Breast epithelium (tissue), 4 donors: ENCODE measurements at places on chromosomes 1 and 21.

DNA sequence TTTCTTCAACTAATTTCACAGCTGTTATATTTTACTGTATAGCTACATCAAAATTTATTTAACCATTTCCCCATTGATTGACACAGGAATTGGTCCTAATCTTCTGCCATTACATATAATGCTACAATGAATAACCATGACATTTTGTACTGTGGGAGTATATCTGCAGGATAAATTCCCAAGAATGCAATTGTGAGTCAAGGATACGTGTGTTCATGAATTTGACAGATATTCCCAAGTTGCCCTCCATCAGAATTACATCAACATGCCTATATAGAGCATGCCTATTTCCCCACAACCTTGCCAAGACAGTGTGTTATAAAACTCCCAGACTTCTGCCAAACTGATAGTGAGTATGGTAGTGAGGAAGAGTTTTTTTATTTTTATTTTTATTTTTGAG is 2.7 kb upstream of the TIE1 start:
- no peaks in the 10 kb centered on the region for H3K27me3 ChIP-seq
- no peak overlapping the region for H3K27ac ChIP-seq
- no peaks in the 10 kb centered on the region for H3K36me3 ChIP-seq
- H3K4me1 ChIP-seq = peaks cover 11% of the 10 kb centered on the region
- DNase-seq = no peak
- no peak overlapping the region for H3K4me3 ChIP-seq

DNA sequence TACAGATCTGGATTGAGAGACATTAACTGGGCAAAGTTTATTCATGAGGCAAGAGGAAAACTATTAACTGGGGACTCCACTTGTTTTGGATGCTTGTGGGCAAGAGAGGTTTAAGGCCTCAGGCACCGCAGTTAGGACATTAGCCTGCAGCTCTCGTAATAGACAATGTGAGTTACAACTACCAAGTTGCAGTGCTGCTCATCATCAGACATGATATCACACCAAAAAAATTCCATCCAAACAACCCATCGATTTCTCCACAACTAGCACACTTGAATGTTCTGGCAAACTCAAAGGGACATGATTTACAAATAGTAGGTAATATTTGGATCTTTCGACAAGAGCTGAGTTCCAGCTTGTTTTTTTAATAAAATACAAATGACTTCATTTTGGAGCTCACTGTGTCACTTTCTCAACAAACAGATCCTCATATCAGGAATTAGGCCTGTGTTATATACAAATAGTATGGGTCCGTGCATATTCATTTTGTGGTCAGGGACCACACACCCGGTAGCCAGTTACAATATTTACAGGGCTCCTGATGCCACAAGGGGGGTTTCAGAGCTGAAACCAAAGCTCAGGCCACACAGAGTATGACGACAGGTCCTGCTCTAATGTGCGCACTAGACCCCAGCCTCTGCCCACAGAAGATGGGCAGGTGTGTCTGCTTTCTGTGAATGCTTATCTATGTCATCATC is 128.0 kb downstream of the TGFBR3 start:
- H3K27ac ChIP-seq = peak overlapping the region; percentile 81
- H3K4me3 ChIP-seq = no peak overlapping the region
- peak; percentile 50 for DNase-seq
- H3K27me3 ChIP-seq = no peaks in the 10 kb centered on the region
- peaks cover 8% of the 10 kb centered on the region for H3K4me1 ChIP-seq
- no peaks in the 10 kb centered on the region for H3K36me3 ChIP-seq

GRCh38 chr1:206935491-206936067 is 10.7 kb downstream of the PIGR start:
- H3K36me3 ChIP-seq = no peaks in the 10 kb centered on the region
- DNase-seq = no peak
- H3K27ac ChIP-seq = no peak overlapping the region
- no peaks in the 10 kb centered on the region for H3K27me3 ChIP-seq
- H3K4me1 ChIP-seq = no peaks in the 10 kb centered on the region

DNA sequence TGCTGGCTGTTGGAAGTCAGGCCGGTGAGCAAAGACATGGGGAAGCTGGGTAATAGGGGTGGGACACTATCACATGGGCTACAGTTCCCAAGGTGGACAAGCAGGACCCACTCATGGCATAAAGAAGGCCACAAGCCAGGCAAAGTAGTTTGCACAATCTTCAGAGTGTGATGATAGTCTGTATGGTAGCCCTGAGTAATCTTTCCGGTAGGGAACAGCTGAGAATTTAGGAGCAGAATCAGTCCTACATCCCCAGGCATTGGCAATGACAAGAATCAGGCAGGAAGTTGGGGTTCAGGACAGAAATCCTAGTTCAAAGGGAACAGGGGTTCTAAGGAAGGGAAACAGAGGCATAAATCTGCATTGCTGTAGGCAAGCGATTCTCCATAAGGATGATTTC is 23.9 kb upstream of the SPATA6 start:
- H3K27ac ChIP-seq = peak overlapping the region; percentile 62
- H3K27me3 ChIP-seq = no peaks in the 10 kb centered on the region
- no peaks in the 10 kb centered on the region for H3K4me1 ChIP-seq
- no peak for DNase-seq
- no peak overlapping the region for H3K4me3 ChIP-seq

GRCh38 chr1:118934706-118935105 is 53.4 kb downstream of the TBX15 start:
- no peaks in the 10 kb centered on the region for H3K27me3 ChIP-seq
- H3K36me3 ChIP-seq = no peaks in the 10 kb centered on the region
- no peak overlapping the region for H3K4me3 ChIP-seq
- no peaks in the 10 kb centered on the region for H3K4me1 ChIP-seq
- H3K27ac ChIP-seq = no peak overlapping the region

DNA sequence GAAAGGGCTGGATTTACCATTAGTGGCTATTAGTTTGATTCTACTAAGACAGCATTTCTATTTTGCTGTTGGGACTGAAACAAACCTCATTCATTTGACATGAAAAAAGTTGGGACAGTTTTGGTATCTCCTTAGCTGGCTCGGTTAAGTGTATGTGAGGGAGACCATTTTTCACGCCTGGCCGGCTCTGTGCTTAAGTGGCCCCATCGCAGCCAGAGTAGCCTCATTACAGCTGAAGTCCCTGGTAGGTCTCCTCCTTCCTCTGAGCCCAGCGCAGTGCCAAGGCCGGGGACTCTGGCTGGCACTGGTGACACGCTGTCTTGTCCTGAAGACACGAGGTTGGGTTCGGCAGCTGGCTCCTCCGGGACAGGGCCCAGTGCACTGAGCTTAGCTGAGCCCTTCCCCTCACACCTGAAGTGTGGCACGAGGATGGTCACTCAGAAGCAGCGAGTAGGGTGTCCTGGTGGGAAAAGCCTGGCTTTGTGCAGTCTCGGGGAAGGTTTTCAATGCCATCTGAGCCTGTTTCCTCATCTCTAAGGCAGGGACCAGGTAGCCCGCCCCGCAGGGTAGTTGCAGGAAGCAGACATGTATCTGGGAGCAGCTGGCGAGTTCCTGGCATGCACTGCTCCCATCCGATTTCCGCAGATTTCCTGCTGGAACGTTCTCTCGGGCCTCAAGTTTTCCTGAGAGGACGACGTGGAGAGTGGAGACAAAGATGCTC is 196.5 kb downstream of the DYRK1A start:
- DNase-seq = no peak
- peak overlapping the region; percentile 68 for H3K4me3 ChIP-seq
- H3K4me1 ChIP-seq = peaks cover 7% of the 10 kb centered on the region
- no peaks in the 10 kb centered on the region for H3K36me3 ChIP-seq
- no peaks in the 10 kb centered on the region for H3K27me3 ChIP-seq

- H3K4me1 ChIP-seq = no peaks in the 10 kb centered on the region
- no peak overlapping the region for H3K4me3 ChIP-seq
- no peaks in the 10 kb centered on the region for H3K27me3 ChIP-seq
- no peak for DNase-seq
These were observed 61.3 kb downstream of the CDK18 start for GRCh38 chr1:205565799-205566198.

- no peaks in the 10 kb centered on the region for H3K27me3 ChIP-seq
- no peak for DNase-seq
- H3K4me3 ChIP-seq = peak overlapping the region; percentile 12
- H3K36me3 ChIP-seq = no peaks in the 10 kb centered on the region
- peaks cover 14% of the 10 kb centered on the region for H3K4me1 ChIP-seq
- peak overlapping the region; percentile 84 for H3K27ac ChIP-seq
These were observed 177.0 kb downstream of the CLIC6 start for GRCh38 chr21:34845521-34846451.

DNA sequence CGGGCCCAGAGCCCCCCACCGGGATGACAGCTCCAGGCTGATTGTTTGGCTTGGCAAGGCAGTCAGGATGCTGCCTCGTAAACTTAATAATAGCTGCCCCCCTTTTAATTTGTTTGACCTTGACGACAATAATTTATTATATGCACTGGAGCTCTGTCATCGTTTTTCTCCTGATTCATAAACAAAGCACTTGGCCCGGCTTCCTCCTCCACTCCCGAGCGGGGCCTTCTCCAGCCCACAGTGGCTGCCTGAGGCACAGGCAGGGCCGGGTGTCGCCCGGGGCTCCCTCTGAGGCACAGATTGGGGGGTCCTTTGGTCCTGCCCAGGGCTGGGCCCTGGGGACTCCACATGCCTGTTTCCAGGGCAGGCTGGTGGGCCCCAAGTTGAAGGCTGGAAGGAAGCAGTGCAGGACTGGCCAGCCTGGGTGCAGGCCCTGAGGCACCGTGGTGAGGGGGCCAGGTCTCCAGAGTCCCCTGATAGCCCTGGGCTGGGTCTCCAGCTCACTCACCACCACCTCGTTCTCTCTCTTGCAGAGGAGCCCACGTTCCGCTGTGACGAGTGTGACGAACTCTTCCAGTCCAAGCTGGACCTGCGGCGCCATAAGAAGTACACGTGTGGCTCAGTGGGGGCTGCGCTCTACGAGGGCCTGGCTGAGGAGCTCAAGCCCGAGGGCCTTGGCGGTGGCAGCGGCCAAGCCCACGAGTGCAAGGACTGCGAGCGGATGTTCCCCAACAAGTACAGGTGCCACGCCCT is 52.0 kb upstream of the ARHGEF16 start:
- no peaks in the 10 kb centered on the region for H3K4me1 ChIP-seq
- H3K4me3 ChIP-seq = no peak overlapping the region
- H3K27me3 ChIP-seq = no peaks in the 10 kb centered on the region
- no peaks in the 10 kb centered on the region for H3K36me3 ChIP-seq
- no peak overlapping the region for H3K27ac ChIP-seq
- DNase-seq = no peak

DNA sequence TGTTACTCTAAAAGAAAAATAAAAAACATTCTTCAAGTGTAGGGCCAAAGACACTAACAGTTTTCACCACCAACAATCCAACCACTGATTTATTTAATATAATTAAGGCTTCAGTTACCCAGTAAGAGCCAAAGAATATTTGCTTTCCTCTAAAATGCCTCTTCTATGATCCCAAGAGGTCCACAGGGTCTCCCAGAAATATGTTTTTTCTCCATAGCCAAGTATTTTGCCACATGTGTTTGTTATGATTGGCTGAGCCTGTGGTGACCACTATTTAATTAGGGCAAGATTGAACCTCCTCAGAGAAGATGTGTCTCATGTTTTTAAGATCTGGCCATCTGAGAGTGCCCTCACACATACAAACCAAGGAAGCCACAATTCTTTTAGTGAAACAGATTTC is 135.9 kb downstream of the TPR start:
- no peaks in the 10 kb centered on the region for H3K36me3 ChIP-seq
- no peak for DNase-seq
- no peaks in the 10 kb centered on the region for H3K27me3 ChIP-seq
- H3K27ac ChIP-seq = no peak overlapping the region
- H3K4me1 ChIP-seq = no peaks in the 10 kb centered on the region

DNA sequence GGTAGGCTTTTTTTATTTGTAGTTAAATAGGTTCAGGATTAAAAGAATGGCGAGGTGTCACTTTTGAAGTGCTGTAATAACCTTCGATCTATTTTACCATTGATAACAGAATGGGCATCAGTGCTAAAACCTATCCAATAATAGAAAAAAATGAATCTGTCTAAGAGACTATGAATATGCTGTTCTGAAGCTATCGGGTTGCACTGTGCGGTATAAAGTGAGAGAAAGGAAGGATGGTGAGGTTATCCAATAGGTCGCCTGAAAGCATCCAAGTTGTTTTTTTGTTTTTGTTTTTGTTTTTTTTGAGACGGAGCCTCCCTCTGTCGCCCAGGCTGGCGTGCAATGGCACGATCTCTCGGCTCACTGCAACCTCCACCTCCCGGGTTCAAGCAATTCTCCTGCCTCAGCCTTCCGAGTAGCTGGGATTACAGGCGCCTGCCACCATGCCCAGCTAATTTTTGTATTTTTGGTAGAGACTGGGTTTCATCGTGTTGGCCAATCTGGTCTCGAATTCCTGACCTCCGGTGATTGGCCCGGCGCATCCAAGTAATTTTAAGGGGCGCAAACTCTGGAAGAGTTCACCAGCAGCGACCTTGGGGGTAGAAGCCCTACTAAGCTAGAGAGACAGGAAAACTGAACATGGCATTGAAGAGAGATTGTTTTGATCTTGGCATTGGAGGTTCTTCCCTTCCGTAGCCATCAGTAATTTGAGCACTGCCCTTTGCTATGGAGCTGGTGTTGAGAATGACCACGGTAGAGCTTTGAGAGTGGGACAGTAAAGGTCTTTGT is 8.7 kb upstream of the MDM4 start:
- H3K4me3 ChIP-seq = peak overlapping the region; percentile 66
- H3K36me3 ChIP-seq = no peaks in the 10 kb centered on the region
- no peak for DNase-seq
- H3K27me3 ChIP-seq = no peaks in the 10 kb centered on the region

DNA sequence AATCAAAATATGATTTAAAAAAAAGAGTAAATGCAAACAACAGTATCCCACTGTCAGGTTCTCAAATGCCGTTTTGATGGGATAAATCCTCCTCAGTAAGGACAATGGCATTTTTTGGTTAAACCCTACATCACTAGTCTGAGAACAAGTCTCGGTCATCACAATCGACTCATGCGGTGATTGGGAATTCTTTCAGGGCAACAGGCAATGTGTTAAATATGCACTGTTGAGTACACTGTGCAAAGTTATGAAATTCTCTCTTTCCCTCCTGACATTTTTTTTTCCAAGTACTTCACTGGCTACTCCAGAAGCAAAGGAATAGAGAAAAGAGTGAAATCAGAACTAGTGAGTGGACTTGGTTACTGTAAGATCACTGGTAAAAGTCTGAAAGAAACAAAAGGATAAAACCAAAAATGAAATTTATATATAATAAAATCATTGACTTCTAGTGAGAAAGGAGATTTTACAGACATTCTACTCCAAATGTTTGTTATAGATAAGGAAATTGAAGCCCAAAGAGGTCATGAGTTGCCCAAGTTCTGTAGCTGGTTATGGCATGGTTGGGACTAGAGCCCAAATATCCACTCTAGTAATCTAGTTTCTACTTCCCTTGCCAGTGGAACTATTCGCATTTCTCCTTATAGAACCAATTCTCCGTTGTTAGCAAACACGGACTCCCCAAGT is 111.3 kb downstream of the TGFBR3 start:
- no peaks in the 10 kb centered on the region for H3K27me3 ChIP-seq
- DNase-seq = no peak
- H3K4me3 ChIP-seq = no peak overlapping the region

DNA sequence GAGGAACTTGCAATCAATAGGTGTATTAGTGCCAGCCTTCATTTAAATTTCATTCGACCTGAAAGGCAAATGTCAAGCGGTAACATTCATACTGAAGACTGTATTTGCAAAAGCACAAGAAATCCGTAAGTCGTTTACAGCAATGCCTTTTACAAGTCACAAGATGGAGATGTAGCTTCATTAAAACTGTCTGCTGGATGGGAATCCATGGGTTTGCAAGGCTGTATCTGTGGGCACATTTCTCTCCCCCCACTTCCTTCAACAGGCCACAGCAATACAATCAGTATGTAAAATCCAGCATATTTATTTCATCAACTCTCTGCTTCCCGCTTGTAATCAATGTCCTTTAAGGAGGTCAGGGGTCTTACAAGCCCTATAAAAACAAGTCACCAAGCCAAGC is 147.1 kb downstream of the SLC45A1 start:
- no peak for DNase-seq
- no peaks in the 10 kb centered on the region for H3K27me3 ChIP-seq
- H3K4me1 ChIP-seq = peaks cover 3% of the 10 kb centered on the region
- no peaks in the 10 kb centered on the region for H3K36me3 ChIP-seq
- peak overlapping the region; percentile 79 for H3K27ac ChIP-seq
- H3K4me3 ChIP-seq = no peak overlapping the region
